Stimulated activated CD4-positive, alpha-beta T cell treated with anti-CD3 and anti-CD28 coated beads, Interleukin-4, amount 100 ng/mL, for 1 hour (primary cell): ENCODE measurements at places on chromosomes 1 and 21.

- no peak for DNase-seq
Observed at GRCh38 chr1:2376261-2376741, 15.1 kb downstream of the MORN1 start.

DNA sequence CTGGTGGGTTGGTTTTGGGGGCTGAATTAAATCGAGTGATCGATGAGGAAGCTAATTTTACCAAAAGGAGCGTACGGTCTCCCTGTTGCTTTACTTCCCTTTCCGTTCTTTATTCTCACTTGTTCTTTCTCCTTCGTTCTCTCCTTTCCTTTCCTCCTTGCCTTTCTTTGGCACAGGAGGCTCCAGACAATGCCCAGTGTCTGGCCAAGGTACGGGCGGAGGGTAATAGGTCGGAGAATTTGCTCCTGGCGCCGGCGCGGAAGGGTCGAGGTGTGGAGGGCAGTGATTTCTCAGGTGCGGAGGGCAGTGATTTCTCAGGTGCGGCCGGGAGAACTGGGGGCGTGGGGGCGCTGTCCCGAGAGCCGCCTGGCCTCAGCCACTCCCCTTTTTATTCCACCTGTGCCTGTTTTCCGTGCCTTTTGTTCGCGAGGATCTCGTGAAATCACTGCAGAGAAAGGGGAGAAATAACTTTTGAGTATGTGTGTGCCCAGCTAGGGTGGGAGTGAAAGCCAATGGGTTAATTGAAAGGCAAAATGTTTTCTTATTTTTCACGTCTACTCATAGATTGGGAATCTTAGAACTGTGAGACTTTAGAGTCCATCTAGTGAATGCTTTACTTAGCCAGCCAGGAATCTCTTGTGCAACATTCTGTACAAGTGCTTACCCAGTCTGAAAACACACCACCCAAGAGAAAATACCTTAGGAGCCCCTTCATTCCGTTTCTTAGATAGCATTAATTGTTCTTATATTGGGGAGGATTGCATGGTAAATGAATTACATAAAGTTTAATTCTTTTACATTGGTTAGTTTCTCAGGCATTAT is 1.3 kb downstream of the FNBP1L start:
- DNase-seq: no peak

DNA sequence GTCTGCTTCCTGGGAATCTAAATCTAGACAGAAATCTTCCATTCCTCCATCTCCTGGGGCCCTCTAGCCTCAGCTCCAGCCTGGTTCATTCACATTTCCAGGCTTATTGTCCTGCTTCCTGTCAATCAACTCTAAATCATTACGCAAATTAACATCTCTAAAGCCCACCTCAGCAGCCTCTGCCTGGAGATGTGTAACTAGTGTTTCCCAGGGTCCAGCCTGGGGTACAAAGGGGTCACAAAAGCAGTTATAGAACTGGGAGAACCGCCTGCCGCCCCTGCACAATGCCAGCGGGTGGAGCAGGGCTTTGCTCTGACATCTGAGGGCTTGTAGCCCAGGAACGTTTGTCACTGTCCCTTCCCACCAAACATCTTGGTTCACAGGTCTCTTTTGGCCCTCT is 373.5 kb downstream of the RRAGC start:
- no peak for DNase-seq

DNA sequence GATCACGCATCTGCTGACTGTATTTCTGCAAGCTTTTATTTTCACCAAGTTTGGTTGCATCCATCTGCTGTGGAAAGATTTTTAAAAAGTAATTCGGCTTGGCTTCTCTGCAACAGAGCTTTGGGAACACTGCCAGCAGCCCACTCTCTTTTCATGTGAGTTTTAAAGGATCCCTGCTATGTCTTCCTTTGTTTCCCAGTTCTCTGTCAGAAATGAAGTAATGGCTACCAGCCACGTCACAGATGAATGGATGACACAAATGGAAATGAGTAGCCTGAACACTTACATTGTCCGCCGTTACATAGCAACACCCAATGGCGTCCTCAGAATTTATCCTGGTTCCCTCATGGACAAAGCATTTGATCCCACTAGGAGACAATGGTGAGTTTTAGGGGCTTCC is 80.6 kb upstream of the RAVER2 start:
- no peak for DNase-seq

- DNase-seq: no peak
Observed at GRCh38 chr1:44848456-44849181, 5.6 kb upstream of the PTCH2 start.

DNA sequence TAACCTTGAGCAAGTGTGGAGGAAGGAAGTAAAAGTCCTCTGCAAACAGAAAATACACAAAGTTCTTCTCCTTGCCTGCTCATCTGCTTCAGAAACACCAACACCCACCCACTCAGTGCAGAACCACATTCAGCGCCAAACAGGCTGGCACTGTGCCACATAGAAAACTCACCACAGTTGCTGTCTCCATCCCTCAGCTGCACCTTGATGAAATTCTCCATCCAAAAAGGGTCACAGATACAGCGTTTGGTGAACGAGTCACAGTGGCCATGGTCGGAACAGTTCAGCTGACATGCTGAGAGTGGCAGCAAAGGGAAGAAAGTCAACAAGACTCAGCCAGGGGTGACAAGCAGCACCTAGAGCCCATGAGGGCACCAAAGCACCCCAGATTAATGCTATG is 114.5 kb downstream of the KIAA0319L start:
- DNase-seq: peak; percentile 34

DNA sequence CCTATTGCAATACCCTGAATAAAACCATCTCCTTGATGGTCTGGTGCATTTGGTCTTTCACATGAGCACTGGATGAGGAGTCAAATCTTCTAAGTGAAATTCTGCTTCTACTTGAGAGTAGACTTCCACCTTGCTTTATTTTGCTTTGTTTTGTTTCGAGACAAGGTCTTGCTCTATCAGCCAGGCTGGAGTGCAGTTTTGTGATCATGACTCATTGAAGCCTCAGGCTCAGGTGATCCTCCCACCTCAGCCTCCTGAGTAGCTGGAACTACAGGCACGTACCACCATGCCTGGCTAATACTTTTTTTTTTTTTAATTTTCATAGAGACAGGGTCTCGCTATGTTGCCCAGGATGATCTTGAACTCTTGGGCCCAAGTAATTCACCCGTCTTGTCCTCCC is 65.8 kb upstream of the F3 start:
- DNase-seq: no peak

- peak; percentile 6 for DNase-seq
Observed at GRCh38 chr1:210252621-210253051, 20.0 kb downstream of the SERTAD4 start.

DNA sequence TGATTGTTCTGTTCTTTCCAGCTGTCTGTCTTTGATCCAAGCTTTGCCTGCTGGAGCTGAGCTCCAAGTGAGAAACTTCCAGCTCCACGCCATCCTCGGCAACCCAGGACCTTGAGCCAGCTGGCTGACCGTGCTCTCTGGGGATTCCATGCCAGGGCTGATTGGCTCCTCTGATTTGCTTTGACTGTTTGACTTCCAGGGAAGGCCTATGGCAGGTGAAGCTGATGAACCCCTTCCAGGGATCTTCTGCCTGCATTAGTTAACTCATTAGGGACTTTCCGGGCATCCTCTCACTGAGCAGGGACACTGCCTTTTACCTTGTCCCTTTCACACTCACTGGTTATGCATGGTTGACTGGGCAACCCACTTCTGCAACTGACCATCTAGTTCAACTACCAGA is 406.1 kb downstream of the RPS6KC1 start:
- DNase-seq: no peak

- DNase-seq: no peak
Observed at GRCh38 chr1:9653210-9653490, 1.6 kb downstream of the PIK3CD start.

DNA sequence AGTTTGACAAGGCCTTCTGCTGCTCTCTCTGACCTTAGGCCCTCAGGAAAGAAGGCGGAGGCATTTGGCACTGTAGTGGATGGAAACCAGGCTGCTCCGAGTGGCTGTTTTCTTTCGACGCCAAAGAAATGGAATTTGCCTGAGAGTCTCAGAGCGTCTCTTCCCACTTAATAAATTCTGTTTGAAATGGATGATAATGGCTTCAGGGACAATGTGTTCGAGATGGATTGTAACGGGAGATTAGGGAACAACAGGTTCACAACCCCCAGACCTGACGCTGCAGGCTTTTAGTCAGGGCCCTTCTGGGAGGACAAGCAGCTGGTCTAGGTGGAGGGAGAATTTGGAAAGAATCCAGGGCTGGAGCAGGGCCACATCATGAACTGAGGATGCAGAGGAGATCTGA is 58.6 kb downstream of the TLR5 start:
- DNase-seq: no peak

DNA sequence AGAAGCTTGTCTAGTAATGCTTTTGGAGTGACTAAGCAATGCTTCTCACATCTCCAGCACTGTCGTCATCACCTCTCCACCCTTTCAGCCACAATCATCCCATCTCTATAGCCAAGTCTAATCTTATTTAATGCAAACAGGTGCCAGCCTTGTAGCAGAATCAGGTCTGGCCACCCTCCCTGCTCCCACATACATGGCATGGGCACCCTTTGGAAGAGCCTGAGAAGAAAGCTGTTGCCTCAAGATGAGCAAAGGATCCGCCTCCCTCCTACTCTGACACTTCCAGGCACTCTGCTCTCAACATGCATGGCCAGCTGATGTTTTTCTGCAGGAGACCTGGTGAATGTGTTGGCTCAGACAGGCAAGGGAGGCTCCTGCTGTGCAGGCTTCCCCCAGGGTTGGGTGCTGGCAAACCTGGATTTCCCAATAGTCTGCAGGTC is 113.1 kb upstream of the GRIK3 start:
- no peak for DNase-seq

- DNase-seq: no peak
Observed at GRCh38 chr1:201241736-201242135, 41.6 kb upstream of the PKP1 start.

GRCh38 chr1:181135815-181136737 is 47.6 kb downstream of the IER5 start:
- no peak for DNase-seq

- DNase-seq: no peak
Observed at GRCh38 chr1:119160409-119160808, 20.0 kb upstream of the WARS2 start.

DNA sequence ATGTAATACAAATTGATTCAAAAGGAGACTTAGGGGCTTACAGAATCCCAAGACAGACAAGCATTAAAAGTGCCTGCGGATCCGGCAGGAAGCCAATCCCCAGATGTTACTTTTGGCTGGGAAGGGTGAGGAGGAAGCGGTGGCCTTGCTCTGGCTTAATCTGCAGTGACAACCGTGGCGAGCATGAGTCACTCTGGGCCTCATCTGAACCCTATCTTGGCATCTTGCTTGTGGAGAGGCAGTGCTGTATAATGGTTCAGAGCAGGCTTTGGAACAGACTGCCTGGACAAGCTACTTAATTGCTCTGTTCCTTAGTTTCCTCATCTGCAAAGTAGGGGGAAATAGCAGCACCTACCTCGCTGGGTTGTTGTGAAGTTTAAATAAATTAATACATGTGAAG is 74.1 kb downstream of the XCL2 start:
- peak; percentile 15 for DNase-seq

DNA sequence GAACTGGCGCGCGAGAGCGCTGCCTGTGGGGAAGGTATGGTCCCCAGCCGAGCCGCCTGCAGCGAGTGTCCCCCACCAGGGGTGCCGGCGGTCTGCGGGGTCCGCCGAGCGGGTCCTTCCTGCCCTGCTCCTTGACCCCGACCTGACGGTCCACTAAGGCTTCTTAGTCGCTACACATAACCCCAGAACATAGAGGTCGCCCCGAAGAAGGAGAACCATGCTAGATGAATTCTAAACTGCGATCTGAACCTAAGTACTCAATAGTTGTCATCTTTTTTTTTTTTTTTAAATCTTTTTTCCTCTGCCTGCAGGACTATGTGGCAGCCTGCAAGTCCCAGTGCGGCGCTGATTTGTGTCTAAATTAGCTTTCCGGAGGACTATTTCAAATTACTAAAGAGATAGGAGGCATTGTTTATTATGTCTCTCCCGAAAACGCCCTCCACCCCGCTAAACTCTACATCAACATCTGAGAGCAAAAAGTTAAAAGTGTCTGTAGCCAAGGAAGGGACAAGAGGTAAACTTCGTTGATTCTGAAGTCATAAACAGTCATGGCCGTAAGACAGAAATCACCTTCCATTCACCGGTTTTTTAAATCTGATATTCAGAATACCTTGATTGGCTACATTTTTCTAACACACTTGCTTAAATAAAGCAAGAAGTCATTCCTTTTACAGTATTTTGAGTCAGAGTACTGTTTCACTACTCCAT is 476 bp downstream of the AXDND1 start:
- peak; percentile 2 for DNase-seq

GRCh38 chr1:86114816-86115400 is 41.7 kb downstream of the COL24A1 start:
- no peak for DNase-seq

GRCh38 chr1:54245501-54245900 is 45.5 kb downstream of the MRPL37 start:
- no peak for DNase-seq

DNA sequence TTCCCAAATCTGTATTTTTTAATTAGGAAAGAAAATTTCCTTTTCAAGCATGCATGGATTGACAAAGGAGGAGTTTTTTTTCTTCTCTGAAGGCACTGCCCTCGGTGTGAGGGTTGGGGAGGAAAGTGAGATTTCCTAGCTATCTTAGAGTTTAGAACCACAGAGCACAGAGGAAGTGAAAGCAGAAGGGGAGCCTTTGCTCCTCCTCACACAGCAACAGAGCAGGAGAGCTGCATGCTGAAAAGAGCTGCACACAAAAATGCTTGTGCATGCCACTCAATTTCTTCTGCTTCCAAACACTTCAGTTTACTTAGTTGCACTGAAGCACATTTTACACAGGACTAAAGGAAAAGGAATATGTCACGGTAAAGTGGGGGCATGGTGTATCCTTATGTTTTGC is 308.1 kb downstream of the GPATCH2 start:
- no peak for DNase-seq

- DNase-seq: peak; percentile 88
Observed at GRCh38 chr1:109282952-109283747, at the start of gene PSRC1. TSS of gene PSRC1 (minus strand) at chr1:109283145.

GRCh38 chr1:200895801-200896530 is 1.3 kb downstream of the INAVA start:
- no peak for DNase-seq

DNA sequence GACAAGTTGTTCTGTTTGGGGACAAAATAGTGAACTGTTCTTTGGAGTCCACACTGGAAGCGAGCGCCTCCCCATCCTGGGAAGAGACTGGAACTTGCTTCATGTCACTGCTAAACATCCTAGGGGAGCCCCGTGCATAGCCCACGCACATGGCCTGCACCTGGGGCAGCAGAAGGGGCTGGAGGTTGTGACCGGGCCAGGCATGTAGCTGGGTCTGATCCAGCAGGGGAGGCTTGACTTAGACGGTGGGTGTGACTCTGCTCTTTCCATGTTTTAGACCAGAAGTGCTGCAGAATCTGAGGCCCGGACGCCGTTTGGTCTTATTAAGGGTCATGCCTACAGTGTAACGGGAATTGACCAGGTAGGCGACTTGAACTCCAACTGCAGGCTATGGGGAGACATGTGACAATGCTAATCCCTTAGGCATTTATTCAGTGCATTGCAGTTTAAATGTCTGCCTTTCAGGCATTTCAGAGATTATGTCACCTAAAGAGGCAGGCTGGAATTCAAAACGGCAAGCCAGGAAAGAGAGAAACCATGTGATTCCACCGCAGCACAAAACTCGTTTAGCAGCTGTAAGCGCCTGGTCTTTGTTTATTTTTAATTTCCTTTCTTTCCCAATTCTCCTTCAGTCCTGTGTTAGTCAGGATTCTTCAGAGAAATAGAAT is 21.8 kb downstream of the CAPN9 start:
- no peak for DNase-seq

GRCh38 chr21:41873005-41873404 is 6.1 kb downstream of the PRDM15 start:
- DNase-seq: no peak
